ENCODE measurements at places on chromosomes 7 and 10.

- DNase-seq = no peak
Measured at GRCh38 chr10:112765717-112766235, 184.3 kb upstream of the TCF7L2 start.

DNA sequence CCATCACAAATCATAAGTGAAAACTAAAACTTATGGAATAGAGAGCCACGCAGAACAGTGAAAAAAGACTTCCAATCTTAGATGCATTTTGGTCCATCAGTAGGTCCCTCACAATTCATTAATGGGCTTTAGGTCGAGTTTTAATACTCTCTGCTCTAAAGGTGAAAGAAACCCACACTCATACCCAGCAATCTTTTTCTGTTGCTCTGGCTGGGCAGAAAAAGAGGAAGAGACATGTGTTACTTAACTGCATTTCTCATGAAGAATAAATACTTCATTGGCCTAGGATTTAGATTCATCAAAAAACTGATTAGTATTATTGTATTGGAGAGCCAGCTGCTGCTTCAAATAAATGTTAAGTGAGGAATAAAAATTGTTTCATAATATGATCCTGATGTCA lies 645.7 kb downstream of the PHTF2 start:
- DNase-seq = no peak

GRCh38 chr10:104033401-104033930 lies 52.2 kb downstream of the COL17A1 start:
- no peak for DNase-seq

- no peak for DNase-seq
Measured at GRCh38 chr7:3928727-3929515, 627.9 kb downstream of the SDK1 start.

- no peak for DNase-seq
Measured at GRCh38 chr7:120373174-120373573, 100.2 kb downstream of the KCND2 start.

DNA sequence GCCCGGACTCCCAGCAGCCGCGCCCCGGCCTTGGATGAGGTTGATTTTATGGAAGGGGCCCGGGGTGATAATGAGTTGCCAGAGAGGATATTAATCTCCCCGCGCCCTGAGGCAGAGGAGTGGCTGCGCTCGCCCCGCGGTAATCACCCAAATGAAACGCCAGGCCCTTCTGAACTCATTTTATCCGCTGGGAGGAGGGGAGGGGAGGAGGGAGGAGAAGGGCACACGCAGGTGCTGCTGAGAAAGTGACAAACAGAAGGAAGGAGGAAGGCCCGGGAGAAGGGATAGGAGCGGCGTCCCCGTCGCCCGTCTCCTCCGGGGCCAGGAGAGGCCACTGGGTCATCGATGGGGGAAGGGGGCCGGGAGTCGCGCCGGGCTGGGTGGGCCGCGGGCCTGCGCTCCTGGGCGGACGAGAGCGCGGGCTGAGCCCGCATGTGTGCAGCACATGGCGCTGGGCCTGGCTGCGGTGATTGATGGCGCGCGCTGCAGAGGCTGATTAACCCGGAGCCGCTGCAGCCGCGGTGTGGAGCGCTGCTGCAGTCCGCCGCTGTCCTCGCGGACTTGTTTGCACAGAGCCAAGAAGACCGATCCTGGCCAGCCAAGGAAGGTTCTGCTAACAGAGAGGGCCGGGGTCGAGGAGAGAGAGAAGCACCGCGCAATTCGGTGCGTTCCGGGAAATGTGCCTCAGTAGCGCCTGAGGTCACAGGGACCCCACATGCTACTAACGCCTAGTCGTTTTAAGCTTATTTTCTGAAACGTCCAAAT lies 6.5 kb downstream of the MNX1 start:
- DNase-seq = no peak

- no peak for DNase-seq
Measured at GRCh38 chr7:904847-905246, 28.5 kb downstream of the GET4 start.

- no peak for DNase-seq
Measured at GRCh38 chr10:108051218-108051617, 886.7 kb upstream of the SORCS1 start.

- no peak for DNase-seq
Measured at GRCh38 chr7:119647286-119647685, 625.7 kb upstream of the KCND2 start.

GRCh38 chr7:136845899-136846465 lies 22.5 kb upstream of the CHRM2 start:
- no peak for DNase-seq

DNA sequence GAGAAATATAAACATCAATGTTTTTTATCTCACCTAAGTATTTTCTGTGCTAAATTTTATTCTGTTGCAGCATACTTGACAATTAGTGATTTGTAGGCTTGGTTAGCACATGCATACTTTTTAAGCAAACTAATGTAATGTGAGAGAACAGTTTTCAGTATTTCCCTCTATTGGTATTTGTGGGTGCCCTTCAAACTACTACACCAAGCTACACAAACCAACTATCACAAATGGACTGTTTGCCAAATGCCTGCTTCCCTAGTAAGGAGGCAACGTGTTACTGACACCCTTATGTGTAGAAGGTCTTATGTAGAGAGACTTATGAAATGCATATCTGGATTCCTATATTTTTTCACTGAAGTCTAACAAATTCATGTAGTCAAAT lies 98.4 kb upstream of the FZD1 start:
- no peak for DNase-seq

DNA sequence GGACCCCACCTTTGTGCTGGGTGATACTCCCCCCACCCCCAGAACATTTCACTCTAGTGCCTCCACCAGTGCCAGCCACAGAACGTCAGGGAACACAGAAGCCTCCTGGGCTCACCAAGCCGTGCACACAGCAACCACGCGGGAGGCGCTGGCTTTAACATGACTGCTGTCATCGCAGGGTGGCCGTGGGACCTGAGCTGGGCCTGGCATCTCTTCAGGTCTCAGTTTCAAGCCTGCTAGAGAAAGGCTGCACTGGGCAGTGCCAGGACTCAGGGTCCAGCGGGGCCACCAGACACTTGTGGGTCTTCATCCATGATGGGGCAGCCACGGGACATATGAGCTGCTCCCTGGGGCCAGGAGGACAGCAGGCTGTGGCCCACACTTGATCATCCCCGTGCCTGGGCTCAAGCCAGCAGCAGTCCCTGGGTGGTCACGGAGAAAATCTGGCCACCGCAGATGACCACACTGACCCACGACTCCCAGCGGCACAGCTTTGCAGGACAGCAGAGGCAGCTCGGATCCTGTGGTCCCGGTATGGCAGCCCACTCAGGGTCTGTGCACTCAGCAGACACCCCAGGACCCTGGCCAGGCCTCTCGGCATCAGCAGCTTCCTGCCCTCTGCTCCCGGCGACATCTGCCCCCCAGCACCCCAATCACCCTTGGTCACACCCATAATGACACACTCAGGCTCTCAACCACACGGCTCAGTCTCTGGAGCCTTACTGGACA lies 44.2 kb downstream of the CAMK2B start:
- DNase-seq = no peak

DNA sequence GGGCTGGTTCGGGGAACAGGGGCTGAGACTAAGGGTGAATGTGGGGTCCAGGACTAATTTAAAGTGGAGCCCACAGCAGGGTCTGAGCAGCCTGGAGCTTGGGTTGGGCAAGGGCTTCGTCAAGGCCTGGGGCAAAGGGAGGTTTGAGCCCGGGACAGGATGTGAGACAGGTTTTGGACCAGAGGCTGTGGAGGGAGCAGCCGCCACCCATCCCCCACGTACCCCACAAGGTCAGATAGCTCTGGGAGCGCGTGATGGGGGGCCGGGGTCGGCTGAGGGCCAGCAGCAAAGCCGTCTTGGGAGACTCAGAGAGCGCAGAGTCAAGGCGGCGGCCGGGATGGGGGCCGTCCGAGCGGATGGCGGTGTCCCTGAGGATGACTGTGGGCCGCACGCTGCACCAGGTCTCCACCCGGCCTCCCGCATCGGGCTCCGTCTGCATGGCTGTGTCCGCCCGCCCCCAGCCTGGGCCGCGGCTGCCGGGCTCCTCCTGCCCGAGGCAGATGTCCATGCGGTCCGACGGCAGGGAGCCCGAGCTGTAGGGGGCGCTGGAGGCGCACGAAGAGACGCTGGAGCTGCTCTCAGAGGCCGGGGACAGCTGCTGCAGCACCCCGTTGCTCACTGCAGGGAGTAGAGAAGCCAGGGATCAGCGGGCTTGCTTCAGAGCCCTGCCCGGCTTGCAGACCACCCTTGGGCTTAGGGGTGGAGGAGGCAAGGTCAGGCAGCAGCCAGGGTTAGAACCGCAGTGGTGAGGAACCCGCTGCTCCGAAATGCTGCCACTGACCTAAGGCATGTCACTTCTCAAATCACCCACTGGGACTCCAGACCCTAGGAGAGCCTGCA lies 12.1 kb downstream of the PDZD7 start:
- DNase-seq = peak; percentile 43

GRCh38 chr10:84166620-84167288 lies 6.8 kb upstream of the GPR15LG start:
- no peak for DNase-seq

GRCh38 chr10:8229153-8229552 lies 174.7 kb downstream of the GATA3 start:
- no peak for DNase-seq

DNA sequence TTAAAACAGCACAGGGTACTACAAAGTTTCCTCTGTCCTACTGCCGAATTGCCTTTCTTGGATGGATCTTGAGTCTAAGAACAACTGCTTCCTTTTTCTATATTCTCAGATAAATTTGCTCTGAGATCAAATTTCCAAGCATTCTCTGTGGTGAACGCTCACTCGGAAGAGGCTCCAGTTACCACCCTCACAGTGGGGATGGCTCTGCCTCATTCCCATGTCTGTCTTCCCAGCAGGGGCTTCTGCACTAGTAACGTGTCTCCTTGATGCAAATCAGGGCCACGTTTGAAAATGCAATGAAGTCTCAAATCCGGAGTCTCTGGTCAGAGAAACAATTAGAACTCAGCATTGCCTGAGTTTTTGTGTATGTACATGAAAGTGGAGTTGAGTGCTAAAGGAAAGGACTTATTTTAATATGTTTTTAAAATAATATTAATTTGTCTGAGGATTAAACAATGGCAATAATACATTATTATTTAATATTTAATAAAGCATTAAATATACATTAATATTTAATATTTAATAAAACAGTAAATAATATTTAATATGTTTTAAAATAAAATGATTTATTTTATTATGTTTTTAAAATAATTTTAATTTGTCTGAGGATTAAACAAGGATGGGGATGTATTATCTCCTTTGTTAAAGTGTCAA lies 61.8 kb downstream of the INHBA start:
- no peak for DNase-seq

DNA sequence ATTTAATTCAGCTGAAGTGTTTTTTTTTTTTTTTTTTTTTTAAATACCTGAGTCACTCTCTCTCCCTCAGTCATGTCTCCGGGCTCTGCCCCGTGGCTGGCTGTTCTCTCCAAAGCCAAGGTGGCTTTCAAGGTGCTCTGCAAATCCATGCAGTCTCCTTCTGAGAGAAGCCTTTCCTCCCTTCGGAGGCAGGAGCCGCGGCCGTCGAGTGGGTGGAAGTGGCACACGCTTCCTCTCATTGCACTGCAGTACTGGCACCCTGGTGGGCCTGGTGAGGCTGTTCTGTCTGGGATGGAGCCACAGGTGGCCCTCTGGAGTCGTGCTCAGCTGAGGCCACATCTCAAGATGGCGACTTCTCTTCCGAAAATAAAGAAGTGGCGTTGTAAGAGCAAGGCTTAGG lies 221.8 kb downstream of the GLRX3 start:
- no peak for DNase-seq

DNA sequence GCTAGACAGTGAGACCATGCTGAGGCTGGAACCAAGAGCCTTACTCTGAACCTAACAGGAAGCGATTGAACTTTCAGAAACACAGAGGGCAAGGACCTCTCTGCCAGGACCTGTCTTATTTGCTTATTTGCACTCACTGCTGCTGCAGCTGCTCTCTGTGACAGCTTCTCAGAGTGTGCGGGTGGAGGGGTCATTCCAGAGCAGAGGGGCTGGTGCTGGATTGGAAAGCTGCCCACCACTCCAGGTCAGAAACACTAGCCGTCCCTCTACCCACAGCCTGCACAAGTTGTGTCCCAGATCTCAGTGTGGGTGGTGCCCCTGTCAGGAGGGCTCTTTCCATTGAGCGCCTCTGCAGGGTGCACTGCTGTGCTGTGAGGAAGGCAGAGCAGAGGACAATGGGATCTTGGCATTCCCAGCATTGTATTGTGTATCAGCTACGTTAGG lies 126.2 kb downstream of the CCNY start:
- DNase-seq = no peak

- DNase-seq = no peak
Measured at GRCh38 chr7:135831455-135832195, 83.0 kb upstream of the FAM180A start.

DNA sequence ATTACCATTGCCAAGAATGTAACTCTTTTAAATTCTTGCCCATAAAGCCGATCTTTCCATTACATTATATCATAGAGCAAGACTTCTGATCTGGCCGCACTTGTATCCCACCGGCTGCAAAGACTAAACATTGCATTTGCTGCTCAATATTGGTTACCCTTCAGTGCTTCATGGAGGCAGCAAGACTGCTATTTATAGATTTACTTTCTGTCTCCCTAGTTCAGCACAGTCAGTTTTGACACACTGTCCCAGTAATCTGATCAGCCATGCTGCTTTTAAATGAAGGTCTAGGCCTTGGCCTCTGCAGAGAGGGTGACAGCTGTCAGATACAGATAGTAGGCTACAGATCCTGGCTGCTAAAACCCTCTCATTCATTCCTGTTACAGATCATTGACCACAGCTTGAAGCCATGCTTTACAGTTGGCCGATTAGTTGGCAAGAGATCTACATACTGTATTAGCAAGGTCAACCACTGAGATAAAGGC lies 562.6 kb upstream of the GALNT17 start:
- DNase-seq = no peak

GRCh38 chr10:126671402-126671975 lies 996 bp upstream of the C10orf90 start:
- DNase-seq = no peak

DNA sequence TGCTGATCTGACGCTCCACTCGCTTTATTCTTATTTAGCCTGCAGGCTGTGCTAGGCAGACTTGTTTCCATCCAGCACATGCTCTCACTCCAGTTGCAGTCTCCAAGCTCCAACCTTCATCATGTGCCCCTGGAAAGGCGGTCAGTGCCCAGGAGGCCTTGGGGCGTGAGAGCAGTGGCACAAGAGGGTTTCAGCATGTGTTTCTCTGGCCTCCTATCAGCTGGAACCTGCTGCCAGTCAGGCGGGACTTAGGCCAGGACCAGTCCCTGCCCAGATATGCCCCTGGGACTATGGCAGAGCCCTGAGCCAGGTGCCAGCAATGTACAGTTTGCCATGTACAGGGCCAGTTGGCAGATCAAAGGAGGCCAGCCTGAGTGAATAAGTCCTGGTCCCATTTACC lies 330.2 kb upstream of the FZD1 start:
- no peak for DNase-seq
